ENCODE measurements at places on chromosomes 11 and 22. TPM values are rescaled to one million over a fixed set of nuclear protein-coding genes. Genes with fewer than 3 reads are reported as not detected.

- no peaks in the 10 kb centered on the region for H3K4me1 ChIP-seq
- no peak for DNase-seq
- H3K27ac ChIP-seq = no peak overlapping the region
Measured at GRCh38 chr11:13367115-13367514, 89.5 kb downstream of the BMAL1 start.

DNA sequence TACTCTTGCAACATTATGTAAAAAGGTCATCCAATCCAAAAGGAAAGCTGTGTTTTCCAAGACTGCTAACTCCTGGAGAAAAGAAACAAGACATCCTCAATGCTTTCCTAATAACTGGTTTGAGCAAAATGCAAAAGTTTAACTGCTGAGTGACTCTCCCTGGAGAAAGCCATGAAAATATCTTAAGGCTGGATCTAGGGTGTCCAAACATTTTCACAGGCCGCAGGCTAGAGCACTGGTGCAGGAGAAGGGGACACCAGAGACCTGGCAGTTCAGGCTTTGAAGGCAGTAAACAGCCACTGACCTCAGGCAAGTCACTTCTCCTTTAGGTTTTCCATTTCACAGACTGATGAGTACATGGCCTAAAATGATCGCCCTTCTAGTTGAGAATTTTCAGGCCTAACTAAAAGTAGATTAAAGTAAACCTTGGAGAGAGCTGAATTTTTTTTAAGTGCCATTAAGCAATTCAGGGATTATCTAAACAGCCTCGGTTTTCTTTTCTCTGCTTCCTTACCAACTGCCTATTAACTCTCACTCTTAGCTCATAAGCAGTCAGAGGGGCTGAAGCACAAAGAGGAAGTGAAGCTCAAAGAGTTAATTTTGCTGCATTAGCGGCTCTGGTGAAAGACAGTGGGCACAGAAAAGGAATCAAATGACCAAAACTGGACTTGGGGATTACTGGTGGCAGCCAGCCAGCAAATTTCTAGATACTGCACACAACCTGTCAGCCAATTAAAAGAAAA, 2.3 kb downstream of the CHKA start:
- no peak overlapping the region for H3K4me3 ChIP-seq
- H3K4me1 ChIP-seq = peaks cover 8% of the 10 kb centered on the region
- DNase-seq = peak; percentile 12

DNA sequence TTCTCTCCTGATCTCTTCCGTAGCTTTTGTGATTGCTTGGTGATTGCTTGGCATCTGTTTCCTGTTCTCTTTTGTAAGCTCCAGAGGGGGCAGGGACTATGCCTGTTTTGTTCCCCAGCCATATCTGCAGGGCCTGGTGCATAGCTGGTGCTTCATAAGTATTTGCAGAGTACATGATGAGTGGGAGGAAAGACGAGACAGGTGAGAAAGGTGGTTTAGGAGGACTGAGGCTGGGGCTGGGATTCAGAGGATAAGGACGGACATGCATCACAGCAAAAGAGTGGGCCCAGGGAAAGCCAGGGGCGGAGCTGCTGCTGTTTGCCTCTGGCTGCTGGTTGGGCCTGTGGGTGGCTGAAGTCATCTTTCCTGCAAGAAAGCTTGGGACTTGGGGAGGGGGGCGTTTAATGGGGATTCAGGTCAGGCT, 62.4 kb downstream of the DSCAML1 start:
- no peak overlapping the region for H3K4me3 ChIP-seq
- no peaks in the 10 kb centered on the region for H3K36me3 ChIP-seq
- DNase-seq = no peak

GRCh38 chr22:35892192-35892591, 136.4 kb downstream of the RBFOX2 start:
- DNase-seq = peak; percentile 64
- H3K27ac ChIP-seq = no peak overlapping the region
- no peak overlapping the region for H3K4me3 ChIP-seq
- no peaks in the 10 kb centered on the region for H3K36me3 ChIP-seq

DNA sequence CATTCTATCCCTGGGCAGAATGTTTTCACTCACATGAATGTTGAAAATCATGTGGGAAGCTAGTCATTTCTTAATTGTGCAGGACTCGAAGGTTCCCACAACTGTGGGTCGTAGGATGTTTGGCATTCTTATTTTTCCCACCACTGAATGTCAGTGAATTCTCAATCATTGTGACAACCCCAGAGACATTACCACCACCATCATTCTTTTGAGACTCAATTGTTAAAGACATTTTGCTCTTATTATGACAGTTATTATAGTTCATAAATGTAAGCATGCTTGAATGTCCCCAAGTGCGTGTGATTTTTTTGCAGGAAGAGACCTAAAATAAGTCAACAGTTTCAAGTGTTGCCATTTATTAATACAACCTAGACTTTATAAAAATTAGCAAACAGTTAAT, 19.0 kb downstream of the PACS1 start:
- no peak overlapping the region for H3K27ac ChIP-seq
- H3K4me1 ChIP-seq = peaks cover under 1% of the 10 kb centered on the region
- no peak overlapping the region for H3K4me3 ChIP-seq
- DNase-seq = no peak

DNA sequence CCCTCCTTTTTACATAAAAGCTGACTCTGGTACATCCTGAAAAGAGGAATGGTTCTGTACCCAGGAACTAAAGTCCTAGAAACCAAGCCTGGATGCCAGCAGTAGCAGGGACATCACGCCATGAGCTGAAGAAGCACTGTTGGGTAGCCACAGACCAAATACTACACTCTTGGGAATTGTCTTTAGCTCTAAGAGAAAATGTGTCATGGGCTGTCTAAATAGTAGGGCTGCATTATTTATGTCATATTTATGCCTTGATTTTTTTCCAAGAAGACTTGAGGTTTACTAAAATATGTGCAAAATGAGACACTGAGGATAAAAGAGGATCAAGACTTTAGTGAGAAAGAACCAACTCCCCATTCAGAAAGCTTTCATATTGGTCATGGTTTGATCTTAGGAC, 213.6 kb downstream of the RAB38 start:
- no peaks in the 10 kb centered on the region for H3K27me3 ChIP-seq
- DNase-seq = no peak
- no peaks in the 10 kb centered on the region for H3K36me3 ChIP-seq
- no peak overlapping the region for H3K4me3 ChIP-seq

- DNase-seq = no peak
- H3K36me3 ChIP-seq = no peaks in the 10 kb centered on the region
- no peaks in the 10 kb centered on the region for H3K4me1 ChIP-seq
- H3K27me3 ChIP-seq = peaks cover 22% of the 10 kb centered on the region
Measured at GRCh38 chr11:45365961-45366618, 79.9 kb upstream of the SYT13 start.

DNA sequence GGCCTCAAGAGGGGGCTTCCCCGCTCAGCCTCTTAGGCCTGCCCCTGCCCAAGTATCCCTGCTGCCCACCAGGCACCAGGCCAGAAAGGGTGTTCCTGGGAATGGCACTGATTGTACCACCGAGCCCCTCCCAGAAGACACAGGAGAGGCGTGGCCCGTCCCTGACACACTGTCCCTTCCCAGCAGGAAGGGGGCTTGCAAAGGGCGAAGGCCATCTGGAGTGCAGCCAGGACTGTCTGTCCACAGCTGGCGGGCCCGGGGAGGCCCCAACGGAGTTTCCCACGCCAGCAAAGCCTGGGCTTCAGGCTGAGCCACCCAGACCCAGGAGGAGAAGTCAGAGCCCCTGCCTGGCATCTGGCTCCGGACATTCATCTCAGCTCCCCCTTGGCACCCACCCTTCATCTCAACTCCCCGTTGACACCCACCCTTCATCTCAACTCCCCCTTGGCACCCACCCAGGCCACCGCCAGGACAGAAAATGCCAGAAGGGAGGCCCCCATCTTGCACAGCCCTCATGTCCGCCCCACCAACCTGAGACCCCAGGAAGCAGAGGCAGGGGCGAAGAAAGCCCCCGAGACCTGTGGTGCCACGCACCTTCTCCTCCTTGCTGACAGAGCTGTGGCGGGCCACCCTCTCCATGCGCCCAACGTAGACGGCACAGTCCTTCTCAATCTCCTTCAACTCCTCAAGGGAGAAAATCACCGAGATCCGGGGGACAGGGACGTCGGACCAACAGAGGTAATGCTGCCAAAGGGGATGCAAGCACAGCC, 19.4 kb downstream of the TUBGCP6 start:
- H3K4me3 ChIP-seq = no peak overlapping the region
- H3K27ac ChIP-seq = no peak overlapping the region
- H3K27me3 ChIP-seq = no peaks in the 10 kb centered on the region
- H3K4me1 ChIP-seq = no peaks in the 10 kb centered on the region
- H3K36me3 ChIP-seq = peaks cover 47% of the 10 kb centered on the region

GRCh38 chr11:70036971-70037882, 40.9 kb upstream of the ANO1 start:
- H3K27me3 ChIP-seq = peaks cover under 1% of the 10 kb centered on the region
- no peaks in the 10 kb centered on the region for H3K4me1 ChIP-seq
- H3K27ac ChIP-seq = no peak overlapping the region
- H3K36me3 ChIP-seq = no peaks in the 10 kb centered on the region
- no peak for DNase-seq

GRCh38 chr11:12287009-12287373, 90.4 kb upstream of the PARVA start:
- peak; percentile 77 for DNase-seq
- no peaks in the 10 kb centered on the region for H3K27me3 ChIP-seq
- peak overlapping the region; percentile 97 for H3K27ac ChIP-seq
- H3K4me3 ChIP-seq = peak overlapping the region; percentile 45
- H3K36me3 ChIP-seq = no peaks in the 10 kb centered on the region

DNA sequence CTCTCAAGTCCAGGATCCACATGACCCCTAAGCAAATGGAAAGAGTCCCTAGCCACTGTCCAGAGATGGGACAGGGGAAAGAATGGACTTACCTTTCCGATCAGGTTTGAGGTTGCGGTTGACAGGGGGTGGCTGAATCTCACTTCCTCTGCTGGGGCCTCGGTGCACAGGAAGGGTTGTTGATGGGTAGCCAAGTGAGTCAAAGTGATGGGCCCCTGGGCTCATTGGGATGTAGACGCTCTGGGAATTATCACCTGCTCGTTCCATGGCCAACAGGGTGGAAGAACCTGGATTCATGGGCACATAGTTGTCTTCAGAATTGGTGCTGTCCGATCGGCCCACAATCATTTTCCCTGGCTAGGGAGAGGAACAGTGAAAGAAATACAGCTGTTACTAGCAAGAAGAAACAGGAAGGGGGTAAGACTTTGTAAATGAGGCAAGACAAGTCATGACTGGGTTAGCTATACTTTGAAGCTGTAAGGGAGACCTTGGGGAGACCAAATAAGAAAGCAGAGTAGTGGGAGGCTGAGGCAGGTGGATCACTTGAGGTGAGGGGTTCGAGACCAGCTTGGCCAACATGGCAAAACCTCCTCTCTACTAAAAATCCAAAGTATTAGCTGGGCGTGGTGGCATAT, 34.7 kb downstream of the USP35 start:
- DNase-seq = no peak
- H3K4me3 ChIP-seq = no peak overlapping the region
- H3K36me3 ChIP-seq = peaks cover 26% of the 10 kb centered on the region
- H3K27me3 ChIP-seq = no peaks in the 10 kb centered on the region
- H3K4me1 ChIP-seq = peaks cover 1% of the 10 kb centered on the region
- H3K27ac ChIP-seq = no peak overlapping the region

GRCh38 chr11:126284829-126285228, 1.9 kb downstream of the TIRAP start:
- peaks cover 13% of the 10 kb centered on the region for H3K4me1 ChIP-seq
- H3K4me3 ChIP-seq = no peak overlapping the region
- no peaks in the 10 kb centered on the region for H3K36me3 ChIP-seq
- no peak overlapping the region for H3K27ac ChIP-seq

DNA sequence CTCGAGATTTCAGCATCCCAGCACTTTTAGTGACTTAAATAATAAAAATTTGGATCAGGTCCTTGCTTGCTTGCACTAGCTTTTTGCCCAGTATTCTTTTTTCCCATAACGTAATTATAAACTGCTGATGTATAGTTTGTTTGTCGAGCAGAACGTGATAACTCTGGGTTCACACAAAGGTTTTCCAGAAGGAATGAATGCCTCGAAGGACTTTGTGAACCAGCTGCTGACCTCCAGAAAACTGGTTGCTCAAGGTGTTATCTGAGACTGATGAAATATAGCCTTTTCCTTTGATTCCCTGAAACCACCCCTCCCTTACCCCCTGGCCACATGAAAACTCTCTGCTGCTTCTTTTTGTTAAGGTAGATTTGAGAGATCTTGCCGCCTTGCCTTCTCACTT, 229.1 kb upstream of the CARD18 start:
- no peak for DNase-seq
- H3K36me3 ChIP-seq = no peaks in the 10 kb centered on the region
- peaks cover 2% of the 10 kb centered on the region for H3K4me1 ChIP-seq
- H3K27ac ChIP-seq = no peak overlapping the region
- H3K4me3 ChIP-seq = no peak overlapping the region

DNA sequence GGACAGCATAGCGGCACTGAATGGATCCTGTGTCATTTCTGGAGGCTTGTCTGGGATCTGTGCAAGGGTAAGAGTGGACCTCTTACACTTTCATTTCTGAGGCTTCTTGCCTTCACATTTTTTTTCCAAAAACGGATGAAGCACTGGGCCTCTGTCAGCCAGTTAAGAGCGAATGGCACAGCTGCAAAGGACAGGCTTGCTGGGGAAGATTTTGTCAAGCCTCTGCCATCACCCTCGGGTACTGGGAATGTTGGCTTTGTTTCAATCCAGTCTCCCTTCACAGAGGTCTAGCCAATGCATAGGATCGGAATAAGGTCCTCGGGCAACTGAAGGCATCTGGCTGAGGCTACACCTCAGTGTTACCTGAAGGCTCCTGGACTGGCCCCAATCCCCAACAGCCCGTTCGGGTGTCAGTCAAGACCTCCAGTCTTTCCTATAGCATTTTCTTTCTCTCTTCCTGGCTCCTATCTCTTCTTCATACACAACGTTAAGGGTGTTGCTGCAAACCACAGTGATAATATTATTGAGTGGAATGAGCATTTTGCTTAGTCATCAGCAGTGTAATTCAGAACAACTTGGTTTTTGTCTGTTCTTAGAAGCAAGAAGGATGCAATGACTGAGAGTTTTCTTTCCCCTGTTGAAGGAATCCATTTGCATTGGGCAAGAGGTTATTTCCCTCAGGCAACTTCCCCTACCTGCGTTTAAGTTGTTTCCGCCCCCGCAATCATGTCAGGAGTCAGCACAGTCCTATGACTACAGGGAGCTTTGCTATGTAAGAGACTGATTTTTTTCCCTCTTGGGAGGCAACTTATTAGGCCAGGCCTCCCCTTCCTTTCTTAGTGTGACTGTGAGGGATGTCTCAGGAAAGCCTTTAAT, 22.8 kb downstream of the NPAT start:
- H3K4me3 ChIP-seq = no peak overlapping the region
- H3K27ac ChIP-seq = no peak overlapping the region
- no peak for DNase-seq
- peaks cover 10% of the 10 kb centered on the region for H3K36me3 ChIP-seq
- H3K27me3 ChIP-seq = no peaks in the 10 kb centered on the region

The LSP1 gene
- total RNA-seq = not detected

The POTEH gene
- total RNA-seq = not detected

The HMOX1 gene
- 29.2 TPM for total RNA-seq

The OR6Q1 gene
- total RNA-seq = not detected

The OR4A15 gene
- total RNA-seq = not detected

The AKIP1 gene
- total RNA-seq = 23.4 TPM

The PDE3B gene
- total RNA-seq = 1.9 TPM

The RFPL1 gene
- total RNA-seq = not detected

Data from endothelial cell of umbilical vein (primary cell).